ENCODE measurements at places on chromosomes 13 and 19.
A peak's percentile ranks its signal among the peaks of the same experiment; 100 is the strongest.

GRCh38 chr13:19960653-19960976 is 2.1 kb downstream of the ZMYM2 start:
- no peak for DNase-seq

- DNase-seq = no peak
These were observed 18.4 kb downstream of the SBNO2 start for GRCh38 chr19:1155352-1156304.

DNA sequence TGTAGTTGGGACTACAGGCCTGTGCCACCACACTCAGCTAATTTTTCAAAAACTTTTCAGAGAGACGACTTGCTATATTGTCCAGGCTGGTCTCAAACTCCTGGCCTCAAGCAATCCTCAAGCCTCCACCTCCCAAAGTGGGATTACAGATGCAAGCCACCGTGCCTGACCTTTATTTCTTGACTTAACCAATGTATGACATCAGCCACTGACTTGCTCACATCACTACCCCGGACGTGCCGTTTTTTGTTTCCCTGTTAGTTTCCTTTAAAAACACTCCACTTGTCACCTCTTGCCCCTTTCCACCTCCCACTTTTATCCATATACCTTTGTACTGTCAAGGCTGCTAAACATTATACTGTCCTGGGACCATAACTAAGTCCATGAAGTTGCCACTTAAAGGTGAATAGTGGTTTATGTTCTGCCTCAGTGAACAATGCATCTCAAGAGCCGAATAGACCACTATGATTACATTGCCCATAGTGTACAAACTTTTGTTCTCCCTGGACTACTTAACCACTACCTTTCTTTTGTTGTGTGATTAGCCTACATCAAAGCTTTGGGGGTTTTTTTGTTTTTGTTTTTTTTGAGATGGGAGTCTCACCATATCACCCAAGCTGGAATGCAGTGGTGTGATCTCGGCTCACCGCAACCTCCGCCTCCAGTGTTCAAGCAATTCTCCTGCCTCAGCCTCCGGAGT is 2.3 kb upstream of the EPHX3 start:
- no peak for DNase-seq

- no peak for DNase-seq
These were observed 3.4 kb downstream of the DAZAP1 start for GRCh38 chr19:1410789-1411188.

DNA sequence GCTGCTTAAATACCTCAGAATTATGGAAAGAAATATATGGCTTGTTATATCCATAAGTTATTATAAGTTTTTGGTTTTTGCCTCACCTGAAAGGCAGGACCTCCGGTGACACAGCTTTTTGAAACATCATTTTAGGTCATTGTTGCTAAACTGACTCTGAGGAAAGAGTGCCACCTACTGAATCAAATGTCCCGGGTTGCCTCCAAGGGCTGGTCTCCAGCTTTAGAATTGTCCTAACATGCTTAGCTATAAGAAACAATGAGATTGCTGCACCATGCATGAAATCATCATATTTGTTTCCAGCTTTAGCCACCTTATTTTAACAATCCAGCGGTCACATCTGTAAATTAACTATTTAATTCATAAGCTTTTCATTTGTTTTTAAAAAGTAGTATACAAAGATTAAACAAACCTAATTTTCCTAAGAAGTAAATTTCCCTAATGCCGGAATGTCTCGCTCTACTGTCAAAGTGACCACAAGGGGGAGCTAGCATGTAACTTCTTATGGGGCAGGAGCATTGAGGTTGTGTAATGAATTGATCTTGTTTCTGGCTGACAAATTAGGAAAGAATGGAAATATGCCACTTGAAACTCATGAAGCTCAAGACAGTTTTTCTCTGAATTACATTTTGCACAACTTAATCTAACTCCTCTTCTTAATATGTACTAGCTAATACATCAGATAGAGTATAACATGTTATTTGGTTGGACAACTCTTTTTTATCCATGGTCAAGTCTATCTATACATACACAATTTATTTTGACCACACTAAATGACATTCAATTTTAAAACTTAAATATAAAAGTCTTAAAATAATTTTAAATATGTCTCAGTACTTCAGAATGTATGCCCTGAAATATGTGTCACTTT is 6.7 kb upstream of the PCDH17 start:
- DNase-seq = peak; percentile 80

DNA sequence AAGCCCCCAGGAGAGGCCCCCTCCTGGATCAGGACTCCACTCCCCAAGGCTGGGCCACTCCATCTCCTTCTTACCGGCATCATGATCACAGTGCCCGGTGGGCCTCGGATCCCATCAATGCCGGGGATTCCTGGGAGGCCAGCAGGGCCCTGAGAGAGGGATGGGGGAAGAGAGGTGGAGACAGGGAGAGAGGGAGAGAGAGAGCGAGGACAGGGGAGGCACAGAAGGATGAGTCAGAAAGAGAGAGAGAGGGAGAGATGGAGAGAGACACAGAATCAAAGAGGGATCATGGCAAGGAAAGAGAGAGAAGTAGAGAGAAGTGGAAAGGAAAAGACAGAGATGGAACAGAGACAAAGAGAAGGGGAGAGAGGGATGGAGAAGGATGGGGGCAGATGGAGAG is 13.8 kb downstream of the COL5A3 start:
- DNase-seq = no peak
